Prostate gland (tissue), 2 donors: ENCODE measurements at places on chromosomes 7 and 10. TPM values are rescaled to one million over a fixed set of nuclear protein-coding genes. Genes with fewer than 3 reads are reported as not detected.

GRCh38 chr10:24988831-24989640 is 26.9 kb downstream of the ENKUR start:
- no peaks in the 10 kb centered on the region for H3K27me3 ChIP-seq
- no peak overlapping the region for H3K27ac ChIP-seq
- no peak overlapping the region for H3K4me3 ChIP-seq
- no peaks in the 10 kb centered on the region for H3K4me1 ChIP-seq
- H3K36me3 ChIP-seq = no peaks in the 10 kb centered on the region

- no peaks in the 10 kb centered on the region for H3K27me3 ChIP-seq
- no peaks in the 10 kb centered on the region for H3K4me1 ChIP-seq
- no peak overlapping the region for H3K27ac ChIP-seq
- no peaks in the 10 kb centered on the region for H3K36me3 ChIP-seq
- no peak for DNase-seq
Observed at GRCh38 chr10:59085711-59086502, 90.5 kb upstream of the PHYHIPL start.

GRCh38 chr10:95214369-95214768 is 20.3 kb downstream of the ACSM6 start:
- no peak overlapping the region for H3K27ac ChIP-seq
- H3K4me3 ChIP-seq = no peak overlapping the region
- no peaks in the 10 kb centered on the region for H3K27me3 ChIP-seq
- no peak for DNase-seq
- no peaks in the 10 kb centered on the region for H3K36me3 ChIP-seq

DNA sequence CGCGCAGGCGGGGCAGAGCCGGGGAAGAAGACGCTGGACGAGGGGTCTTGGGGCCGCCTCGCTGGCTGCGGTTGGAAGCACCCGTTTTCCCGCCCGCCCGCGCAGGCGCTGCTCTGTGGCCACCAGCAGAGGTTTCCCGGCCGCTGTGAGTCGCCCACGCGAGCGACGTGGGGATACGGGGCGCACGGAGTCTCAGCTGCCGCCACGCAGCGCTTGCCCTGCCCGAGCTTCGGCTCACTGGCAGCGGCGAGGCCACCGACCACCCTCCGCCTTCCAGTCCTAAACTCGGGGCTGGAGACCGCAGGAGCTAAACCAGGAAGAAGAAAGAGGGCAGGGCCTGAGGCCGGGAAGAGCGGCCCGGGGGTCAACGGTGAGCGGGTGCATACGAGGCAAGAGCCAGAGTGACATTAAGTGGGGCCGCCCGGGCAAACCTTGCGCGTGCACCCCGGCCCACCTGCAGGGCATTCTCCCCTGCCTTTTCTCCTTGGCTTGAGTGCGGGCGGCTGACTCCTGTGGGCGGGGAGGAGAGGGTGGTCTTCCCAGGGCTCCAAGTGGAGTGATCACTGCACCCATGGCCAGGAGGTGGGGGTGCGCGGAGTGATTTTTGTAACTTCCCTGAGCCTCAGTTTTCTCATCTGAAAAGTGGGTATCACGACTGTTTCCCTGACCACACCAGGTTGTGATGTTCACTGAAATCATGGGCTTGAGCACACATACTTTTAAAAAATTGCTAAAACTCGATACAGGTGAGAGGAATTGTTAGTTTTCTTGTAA is 7.1 kb upstream of the EMX2 start:
- peak overlapping the region; percentile 5 for H3K4me3 ChIP-seq
- H3K27me3 ChIP-seq = peaks cover 67% of the 10 kb centered on the region
- H3K36me3 ChIP-seq = no peaks in the 10 kb centered on the region
- H3K27ac ChIP-seq = no peak overlapping the region
- peaks cover 14% of the 10 kb centered on the region for H3K4me1 ChIP-seq

GRCh38 chr7:146177301-146177700 is 60.7 kb downstream of the CNTNAP2 start:
- H3K27me3 ChIP-seq = no peaks in the 10 kb centered on the region
- no peak for DNase-seq

DNA sequence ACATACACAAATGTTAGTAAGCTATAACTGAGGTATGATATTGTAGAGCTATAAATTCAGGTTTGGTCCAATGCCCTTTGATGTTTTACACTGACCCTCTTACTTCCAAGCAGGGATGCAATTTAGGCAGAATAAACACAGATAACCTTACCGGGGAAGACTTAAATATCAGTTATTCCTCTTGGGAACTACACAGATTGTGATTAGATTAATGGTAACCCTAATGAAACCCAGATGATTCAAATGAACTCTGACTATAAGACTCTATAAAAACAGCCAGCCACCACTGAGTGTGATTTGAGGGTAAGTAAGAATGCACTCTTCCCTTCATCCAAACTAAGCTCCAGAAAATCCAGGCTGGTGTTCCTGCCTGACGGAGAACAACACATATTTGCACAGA is 891.1 kb downstream of the NXPH1 start:
- H3K4me1 ChIP-seq = no peaks in the 10 kb centered on the region
- H3K27ac ChIP-seq = no peak overlapping the region
- H3K27me3 ChIP-seq = no peaks in the 10 kb centered on the region
- DNase-seq = no peak
- no peak overlapping the region for H3K4me3 ChIP-seq

- no peaks in the 10 kb centered on the region for H3K4me1 ChIP-seq
- no peak overlapping the region for H3K4me3 ChIP-seq
- no peaks in the 10 kb centered on the region for H3K36me3 ChIP-seq
- DNase-seq = no peak
- no peak overlapping the region for H3K27ac ChIP-seq
- H3K27me3 ChIP-seq = no peaks in the 10 kb centered on the region
Observed at GRCh38 chr10:43110338-43111071, 27.7 kb upstream of the CSGALNACT2 start.

GRCh38 chr7:106126170-106126938 is 14.2 kb upstream of the SYPL1 start:
- H3K27me3 ChIP-seq = no peaks in the 10 kb centered on the region
- H3K4me3 ChIP-seq = no peak overlapping the region
- H3K36me3 ChIP-seq = no peaks in the 10 kb centered on the region
- H3K4me1 ChIP-seq = no peaks in the 10 kb centered on the region
- DNase-seq = no peak
- H3K27ac ChIP-seq = no peak overlapping the region

The LAMB1 gene
- 15.5 TPM for total RNA-seq

The PCLO gene
- 25.2 TPM for total RNA-seq

The TFPI2 gene
- total RNA-seq = 10.3 TPM

The AOC1 gene
- total RNA-seq = 3.1 TPM

The DDX56 gene
- 60.6 TPM for total RNA-seq
